NT2/D1 (cell line): ENCODE measurements at places on chromosomes 13 and 19.

DNA sequence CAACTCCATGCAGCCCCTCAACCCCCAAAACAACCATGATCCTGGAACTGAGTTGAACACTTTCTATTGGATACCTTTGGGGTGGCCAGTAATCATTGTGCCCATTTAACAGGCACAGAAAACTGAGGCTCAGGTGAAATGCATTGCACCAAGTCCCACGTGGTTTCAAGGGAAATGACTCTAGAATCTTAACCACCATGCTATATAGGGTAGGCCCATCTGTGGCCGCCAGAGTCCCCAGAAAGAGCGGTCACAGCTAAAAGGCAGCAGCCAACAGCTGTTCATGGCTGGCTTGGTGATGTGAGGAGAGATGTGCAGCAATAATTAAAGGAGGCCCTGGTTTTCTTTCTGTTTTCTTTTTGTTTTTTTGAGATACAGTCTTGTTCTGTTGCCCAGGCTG lies 2.6 kb downstream of the CNN1 start:
- no peak for DNase-seq

DNA sequence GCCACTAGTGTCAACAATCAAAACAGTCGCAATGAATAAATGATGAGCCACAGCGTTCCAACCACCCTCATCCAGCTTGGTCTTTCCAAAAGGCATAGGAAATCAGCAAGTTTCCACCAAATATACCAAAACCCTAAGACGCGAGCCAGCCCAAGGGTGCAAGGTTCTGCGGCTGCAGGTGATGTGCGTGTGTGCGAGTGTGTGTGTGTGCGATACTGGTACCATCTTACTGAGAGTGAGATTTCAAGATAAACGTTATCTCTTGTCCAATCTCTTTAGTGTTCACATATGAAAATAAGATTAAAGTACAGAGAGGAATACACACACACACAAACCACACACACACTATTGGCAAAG lies 895 bp upstream of the TRPC4 start:
- no peak for DNase-seq

DNA sequence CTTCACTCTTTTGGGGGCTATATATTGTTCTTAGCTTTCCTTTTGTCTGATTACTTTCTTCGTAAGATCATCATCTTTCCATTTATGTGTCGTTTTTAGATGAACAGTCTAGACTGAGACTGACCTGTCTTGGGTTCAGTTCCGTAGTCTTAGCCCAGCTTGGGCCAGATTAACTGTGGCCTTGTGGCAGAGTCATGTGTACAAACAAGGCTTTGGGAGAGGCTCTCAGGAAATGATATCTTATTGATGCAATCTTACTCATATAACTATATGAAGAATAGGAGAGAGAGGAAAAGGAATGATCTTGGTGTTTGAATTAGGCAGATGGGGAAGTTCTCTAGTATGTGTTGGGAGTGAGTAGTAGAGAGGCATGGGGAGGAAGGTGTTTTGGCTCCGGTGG lies 6.8 kb upstream of the ERCC5 start:
- DNase-seq = no peak

GRCh38 chr13:29105779-29106178 lies 285.6 kb downstream of the MTUS2 start:
- DNase-seq = no peak

DNA sequence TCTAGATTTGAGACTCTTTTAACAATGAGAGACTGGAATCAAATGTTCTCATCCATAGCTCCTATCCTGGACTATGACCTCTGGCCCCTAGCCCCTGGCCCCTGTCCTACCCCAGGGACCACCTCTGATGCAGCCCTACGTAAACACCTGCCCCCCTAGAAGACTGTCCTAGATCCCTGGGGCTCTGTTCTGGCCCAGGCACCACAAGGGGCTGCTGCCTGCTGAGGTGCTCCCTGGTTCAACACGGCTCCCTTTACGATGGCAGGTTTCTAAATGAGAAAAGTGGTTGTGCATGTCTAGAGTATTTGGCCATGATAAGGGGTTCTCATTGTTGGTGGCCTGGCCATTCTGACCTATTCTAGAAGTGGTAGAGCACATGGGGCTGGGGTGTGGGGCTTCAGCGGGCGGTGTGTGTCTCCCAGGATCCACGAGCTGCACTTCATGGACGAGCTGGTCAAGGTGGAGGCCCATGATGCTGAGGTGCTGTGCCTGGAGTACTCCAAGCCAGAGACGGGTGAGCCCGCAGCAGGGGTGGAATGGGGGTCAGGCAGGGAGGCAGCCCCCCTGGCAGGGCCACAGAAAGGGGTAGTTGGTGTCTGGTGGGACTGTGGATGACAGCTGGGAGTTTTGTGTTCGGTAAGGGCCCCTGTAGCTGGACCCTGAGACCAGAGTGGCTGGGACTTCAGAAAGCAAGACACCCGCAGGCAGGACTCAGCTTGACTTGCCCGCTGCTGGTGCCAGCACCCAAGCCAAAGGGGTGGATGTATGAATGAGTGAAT lies 26.5 kb upstream of the OVOL3 start:
- DNase-seq = no peak

DNA sequence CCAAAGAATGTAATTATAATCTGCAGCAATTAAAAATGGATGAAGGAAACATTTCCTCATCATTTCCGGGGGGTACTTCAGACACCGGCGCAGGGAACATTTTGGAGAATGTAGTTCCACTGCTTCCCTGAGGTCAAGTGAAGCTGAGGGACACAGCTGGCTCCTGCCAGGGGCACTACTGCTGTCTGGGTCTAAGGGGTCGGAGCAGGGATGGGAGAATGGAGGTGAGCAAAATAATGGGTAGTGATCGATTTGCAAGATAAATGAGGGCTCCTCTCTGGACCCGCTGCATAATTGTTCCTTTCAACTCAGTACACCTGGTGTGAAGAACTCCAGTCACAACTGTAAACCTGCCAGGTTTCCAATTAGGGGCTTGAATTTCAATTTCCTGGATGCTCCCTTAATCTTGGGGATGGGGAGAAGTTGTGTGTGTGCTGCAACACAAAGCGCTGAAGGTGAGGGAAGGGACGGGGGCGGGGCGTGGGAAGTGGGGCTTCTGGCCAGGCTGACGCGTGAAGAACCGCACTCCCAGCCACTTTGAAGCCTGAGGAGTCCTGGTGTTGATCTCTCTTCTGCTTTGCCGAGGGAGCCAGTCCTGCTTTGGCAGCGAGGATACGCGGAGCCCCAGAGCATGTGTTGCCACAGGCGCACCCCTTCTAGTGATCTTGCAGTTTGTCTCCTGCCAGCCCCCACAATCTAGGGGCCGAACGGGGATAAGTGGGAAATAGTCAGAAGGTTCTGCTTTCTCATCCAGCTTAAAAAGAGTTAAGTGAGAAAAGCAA lies 57.9 kb upstream of the PCDH8 start:
- DNase-seq = peak; percentile 6

GRCh38 chr19:42018503-42019193 lies 24.6 kb upstream of the ATP1A3 start:
- DNase-seq = no peak

GRCh38 chr19:17405250-17406045 lies at the start of gene BST2:
Gene BST2, minus strand, starts transcription at chr19:17405630. Its CDS starts 55 bp downstream, at chr19:17405575.
- no peak for DNase-seq

- peak; percentile 48 for DNase-seq
Measured at GRCh38 chr13:29595380-29596063, at the start of gene SLC7A1. Gene SLC7A1, minus strand, starts transcription at chr13:29595688. Its CDS starts 59,500 bp downstream, at chr13:29536188.

GRCh38 chr13:109874484-109875454 lies 88.4 kb upstream of the IRS2 start:
- no peak for DNase-seq

GRCh38 chr13:59495936-59496512 lies 667.7 kb downstream of the DIAPH3 start:
- no peak for DNase-seq

GRCh38 chr13:109922518-109922917 lies 136.1 kb upstream of the IRS2 start:
- no peak for DNase-seq

- DNase-seq = no peak
Measured at GRCh38 chr13:33100886-33101285, 84.7 kb downstream of the KL start.
